ENCODE measurements at places on chromosomes 11 and 22.

DNA sequence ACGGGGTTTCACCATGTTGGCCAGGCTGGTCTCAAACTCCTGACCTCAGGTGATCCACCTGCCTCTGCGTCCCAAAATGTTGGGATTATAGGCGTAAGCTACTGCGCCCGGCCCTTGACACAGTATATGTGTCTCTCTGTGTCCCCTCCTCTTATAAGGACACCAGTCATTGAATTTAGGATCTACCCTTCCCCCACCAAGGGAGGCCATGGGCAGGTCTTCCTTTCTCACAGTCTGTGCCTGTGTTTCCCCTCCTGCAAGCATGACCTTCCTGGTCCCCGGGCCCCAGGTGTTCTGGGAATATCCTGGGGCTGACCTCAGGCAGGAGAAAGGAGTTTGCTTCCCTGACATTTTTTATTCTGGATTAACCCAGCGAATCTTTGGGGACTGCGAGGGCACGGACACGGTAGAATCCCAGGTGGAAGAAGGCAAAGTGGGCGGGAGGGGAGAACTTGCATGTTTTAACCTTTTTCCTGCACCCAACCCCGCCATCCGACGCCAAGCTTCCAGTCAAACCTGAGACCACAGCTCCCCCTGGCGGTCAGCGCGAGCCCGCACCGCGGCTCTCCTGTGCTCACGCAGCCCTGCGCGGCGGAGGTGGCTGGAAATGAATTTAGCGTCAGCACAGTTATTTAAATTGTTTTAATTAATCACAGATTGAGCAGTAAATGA, 42.1 kb upstream of the ISX start:
- no peak for DNase-seq

DNA sequence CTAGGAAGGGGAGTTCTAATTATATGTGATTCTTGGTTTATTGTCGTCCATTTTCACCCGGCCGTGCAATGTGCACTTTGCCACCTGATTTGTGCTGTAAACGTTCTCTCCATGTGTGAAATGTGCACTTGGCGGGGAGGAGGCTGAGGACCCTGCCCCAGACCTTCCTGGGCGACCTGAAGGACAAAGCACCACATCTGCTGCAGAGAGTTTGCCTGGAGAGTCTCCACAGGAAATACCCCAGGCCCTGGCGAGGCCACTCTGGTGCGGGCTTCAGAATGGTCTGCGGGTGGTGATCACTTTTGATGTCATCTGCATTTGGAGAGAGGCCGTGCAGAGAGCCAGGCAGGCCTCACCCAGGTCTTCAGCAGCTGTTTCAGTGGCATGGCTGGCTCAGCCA, 224.7 kb downstream of the BRD1 start:
- no peak for DNase-seq

- DNase-seq, result no peak
These were observed 2.9 kb downstream of the FAM118B start for GRCh38 chr11:126214441-126214840.

- no peak for DNase-seq
These were observed 11.3 kb upstream of the GDPD5 start for GRCh38 chr11:75536786-75537641.

DNA sequence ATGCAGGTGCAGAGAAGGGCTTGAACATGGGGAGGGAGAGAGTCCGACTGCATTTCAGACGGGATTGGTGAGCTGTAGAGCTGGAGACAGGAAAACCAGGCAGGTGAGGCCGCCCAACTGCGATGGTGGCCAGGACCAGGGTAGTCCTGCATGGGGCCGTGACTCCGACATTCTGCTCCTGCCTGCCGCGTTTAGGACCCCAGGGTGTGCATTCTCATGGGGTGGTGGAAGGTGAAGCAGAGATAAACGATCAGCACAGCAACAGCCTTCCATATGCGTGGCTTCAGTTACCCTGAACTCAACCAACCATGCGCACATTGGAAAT, 29.3 kb downstream of the SHANK2 start:
- no peak for DNase-seq

DNA sequence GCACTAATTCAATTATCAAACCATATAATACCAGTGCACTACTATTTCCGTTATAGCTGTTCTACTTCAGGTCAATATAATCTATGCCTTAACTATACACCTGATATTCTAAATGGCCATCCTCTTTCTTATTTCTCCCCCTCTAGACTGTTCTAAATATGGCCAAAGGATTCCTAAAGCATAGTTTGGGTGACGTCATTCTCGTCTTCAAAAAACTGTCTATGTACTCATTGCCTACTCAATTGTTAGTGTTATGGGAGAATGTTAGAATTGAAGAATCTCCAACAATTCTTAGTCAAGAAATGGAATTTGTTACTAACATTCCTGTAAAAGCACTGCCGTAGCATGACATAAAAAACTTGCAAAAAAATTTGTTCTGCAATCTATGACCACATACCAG, 431.1 kb upstream of the ANO3 start:
- DNase-seq, result no peak

- DNase-seq, result no peak
These were observed 59.7 kb upstream of the RASD2 start for GRCh38 chr22:35480627-35481550.

GRCh38 chr11:50178737-50179136, 146.1 kb downstream of the OR4C45 start:
- DNase-seq, result no peak

DNA sequence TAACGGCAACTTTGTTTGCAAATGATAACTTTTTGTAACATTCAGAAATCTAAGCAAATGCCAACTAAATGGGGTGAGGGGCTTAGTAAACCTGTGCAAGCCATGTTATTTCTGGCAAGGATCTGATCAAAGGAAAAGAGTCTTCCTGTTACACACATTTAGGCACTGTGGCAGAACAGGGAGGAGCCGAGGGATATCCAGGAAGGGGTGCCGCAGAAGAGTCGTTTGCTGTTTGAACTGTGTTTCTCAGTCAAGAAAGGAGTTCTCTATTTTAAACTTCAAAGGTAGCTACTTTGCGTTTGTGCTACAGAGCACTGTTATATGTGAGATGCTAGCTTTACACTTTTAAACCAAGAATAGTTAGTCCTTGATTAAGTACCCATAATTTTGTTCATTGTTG, 175.5 kb downstream of the ETS1 start:
- no peak for DNase-seq

GRCh38 chr11:103737037-103737622, 299.3 kb upstream of the DDI1 start:
- no peak for DNase-seq

DNA sequence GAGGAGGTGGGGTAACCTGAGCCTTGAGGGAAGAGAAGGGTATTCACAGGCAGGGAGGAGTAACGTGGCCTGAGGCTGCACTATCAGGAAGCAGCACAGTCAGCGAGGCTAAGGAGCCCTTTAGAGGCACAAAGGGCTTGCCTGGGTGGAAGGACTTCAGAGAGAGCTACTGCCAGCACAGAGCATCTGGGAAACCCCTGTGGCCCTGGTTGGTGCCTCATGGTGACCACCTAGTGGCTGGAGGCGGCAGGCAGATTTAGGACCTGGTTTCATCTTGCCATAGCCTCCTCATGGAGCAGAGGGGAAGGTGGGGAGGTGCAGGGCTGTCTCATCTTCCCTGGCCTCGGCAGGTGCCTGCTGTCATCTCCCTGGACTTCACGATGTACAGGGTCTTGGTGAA, 64.5 kb downstream of the MPPED1 start:
- no peak for DNase-seq

DNA sequence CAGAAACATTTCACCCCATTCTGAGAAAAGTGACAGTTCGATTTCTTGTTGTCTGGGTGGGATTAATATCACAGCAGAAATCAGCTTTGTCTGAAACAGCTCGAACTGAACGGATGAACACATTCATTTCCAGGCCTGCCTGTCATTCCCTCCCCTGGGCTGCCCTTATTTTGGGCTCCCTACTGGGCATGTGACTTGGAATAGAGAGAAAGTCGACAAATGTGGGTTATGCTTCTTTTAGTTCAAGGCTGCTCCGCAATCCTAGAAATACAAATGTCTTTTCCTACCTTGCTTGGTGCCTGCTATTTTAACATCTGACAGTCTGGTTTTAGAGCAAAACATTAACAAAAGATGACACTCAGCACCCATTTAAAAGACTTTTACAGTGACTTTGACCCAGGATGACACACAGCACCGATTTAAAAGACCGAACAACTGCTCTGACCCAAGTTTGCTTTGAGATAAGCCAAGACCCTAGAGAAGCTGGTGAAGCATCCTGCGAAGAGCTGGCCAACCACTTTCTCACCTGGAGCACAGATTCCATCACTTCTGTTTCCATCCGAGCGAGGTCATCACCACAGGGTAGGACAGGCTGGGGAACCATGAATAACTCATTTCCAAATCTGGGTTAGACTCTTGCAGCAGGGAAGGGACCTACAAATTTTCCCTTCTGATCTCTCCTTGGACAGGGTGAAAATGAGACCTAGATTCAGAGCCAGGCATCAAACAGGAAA, 13.1 kb downstream of the CLMP start:
- DNase-seq, result no peak

GRCh38 chr11:102850973-102851745, 7.8 kb upstream of the MMP3 start:
- peak; percentile 56 for DNase-seq

- no peak for DNase-seq
These were observed 64.4 kb downstream of the NAV2 start for GRCh38 chr11:19777039-19777376.

DNA sequence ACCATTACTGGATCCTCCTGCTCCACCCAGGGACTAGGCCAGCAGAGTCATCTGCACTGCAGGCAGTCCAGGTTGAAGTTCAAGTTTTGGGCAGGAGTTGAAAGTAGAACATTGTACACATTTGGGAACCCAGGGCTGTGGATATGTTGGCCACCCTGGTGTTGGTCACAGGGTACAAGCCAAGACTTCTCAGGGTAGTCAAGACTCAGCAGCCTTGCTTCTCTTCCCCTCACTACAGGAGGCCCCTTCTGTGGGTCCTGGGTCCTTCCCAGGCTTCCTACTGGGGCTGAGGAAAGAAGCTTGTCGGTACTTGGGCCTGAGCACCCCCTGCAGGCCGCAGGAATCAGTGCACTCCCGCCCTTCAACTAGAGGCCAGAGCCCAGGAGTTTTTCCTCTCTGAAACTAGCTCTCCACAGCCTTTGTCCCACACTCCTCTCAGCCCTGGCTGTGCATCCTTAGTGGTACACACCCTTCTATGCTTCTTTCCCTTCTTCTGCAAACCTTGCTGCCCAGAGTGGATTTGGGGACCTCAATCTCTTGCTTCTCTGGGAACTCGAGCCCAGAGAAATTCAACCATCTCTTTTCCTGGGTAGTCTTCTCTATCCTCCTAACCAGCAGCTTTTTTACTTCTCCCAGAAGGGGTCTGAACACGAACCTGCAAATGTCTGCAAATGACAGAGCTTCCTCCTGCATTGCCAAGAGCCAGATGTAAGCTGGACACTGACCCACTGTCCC, 2.6 kb upstream of the HPX start:
- DNase-seq, result no peak

- DNase-seq, result no peak
These were observed 407.8 kb downstream of the ETS1 start for GRCh38 chr11:128179512-128179911.

GRCh38 chr11:93573184-93573583, 30.0 kb upstream of the SMCO4 start:
- no peak for DNase-seq

DNA sequence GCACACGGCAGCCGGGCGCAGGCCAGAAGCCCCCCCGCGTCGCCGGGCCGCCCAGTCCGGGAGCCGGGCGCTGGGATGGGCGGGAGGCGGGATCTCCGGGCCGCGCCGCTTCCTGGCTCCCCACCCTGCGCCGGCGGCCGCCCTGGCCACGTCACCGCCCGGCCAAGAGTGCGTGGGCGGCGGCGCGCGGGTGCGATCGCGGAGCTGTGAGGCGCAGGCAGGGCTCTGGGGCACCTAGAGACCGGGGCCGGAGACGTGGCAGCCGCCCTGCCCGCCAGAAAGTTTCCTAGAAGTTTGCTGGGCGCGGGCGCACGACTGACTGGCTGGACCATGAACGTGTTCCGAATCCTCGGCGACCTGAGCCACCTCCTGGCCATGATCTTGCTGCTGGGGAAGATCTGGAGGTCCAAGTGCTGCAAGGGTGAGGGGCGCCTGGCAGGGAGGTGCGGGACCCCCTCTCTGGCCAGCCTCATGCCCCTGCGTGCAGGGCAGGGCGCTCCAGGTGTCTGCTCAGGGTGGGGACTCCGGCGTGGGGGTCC, at the start of gene KDELR3:
Gene KDELR3 (plus strand): TSS at position 193 of the 539 bp plus-strand sequence. CDS start 138 bp downstream, at position 331.
- DNase-seq, result peak; percentile 43

- DNase-seq, result no peak
These were observed at the start of gene CCDC81 for GRCh38 chr11:86374586-86374985. CCDC81 (plus strand) TSS chr11:86374887; CDS start chr11:86375164, 277 bp downstream.

All from kidney glomerular epithelial cell (primary cell).